ENCODE measurements at places on chromosomes 16 and 17.

- no peaks in the 10 kb centered on the region for H3K4me1 ChIP-seq
- no peak for DNase-seq
- H3K27me3 ChIP-seq = no peaks in the 10 kb centered on the region
- H3K4me3 ChIP-seq = no peak overlapping the region
Measured at GRCh38 chr16:77974883-77975282, 47.5 kb upstream of the CLEC3A start.

- DNase-seq = peak; percentile 99
- H3K27ac ChIP-seq = peak within 1 kb of the TSS; percentile 92
- peaks cover 25% of the 10 kb centered on the region for H3K4me1 ChIP-seq
- peak within 1 kb of the TSS; percentile 98 for H3K4me3 ChIP-seq
- no peaks in the 10 kb centered on the region for H3K27me3 ChIP-seq
Measured at GRCh38 chr16:4350787-4351659, at the start of gene PAM16. PAM16 (minus strand) TSS chr16:4351321; CDS start chr16:4351234, 87 bp downstream.

DNA sequence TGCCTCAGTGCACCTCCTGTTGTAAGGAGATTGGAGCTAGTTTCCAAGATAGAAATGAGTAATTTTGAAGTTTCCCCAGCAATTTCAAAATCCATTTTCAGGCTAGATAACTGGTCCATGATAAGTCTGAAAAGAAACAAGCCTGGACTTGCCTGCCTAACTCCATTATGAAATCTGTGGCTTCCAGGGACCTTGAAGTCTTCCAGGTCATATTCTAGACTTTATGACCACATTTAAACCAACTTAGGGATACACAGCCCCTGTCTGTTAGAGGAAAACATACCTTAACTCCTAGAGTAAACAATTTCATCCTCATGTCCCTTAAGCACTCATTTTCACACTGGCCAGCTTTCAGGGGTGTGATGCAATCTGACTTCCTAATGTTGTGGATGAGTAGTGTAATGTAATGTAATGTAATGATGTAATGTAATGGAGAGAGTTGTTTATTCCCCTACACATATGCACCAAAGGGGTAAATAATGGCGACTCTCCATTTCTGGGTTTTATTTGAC lies 96.7 kb upstream of the FAM20A start:
- peaks cover 5% of the 10 kb centered on the region for H3K4me1 ChIP-seq

DNA sequence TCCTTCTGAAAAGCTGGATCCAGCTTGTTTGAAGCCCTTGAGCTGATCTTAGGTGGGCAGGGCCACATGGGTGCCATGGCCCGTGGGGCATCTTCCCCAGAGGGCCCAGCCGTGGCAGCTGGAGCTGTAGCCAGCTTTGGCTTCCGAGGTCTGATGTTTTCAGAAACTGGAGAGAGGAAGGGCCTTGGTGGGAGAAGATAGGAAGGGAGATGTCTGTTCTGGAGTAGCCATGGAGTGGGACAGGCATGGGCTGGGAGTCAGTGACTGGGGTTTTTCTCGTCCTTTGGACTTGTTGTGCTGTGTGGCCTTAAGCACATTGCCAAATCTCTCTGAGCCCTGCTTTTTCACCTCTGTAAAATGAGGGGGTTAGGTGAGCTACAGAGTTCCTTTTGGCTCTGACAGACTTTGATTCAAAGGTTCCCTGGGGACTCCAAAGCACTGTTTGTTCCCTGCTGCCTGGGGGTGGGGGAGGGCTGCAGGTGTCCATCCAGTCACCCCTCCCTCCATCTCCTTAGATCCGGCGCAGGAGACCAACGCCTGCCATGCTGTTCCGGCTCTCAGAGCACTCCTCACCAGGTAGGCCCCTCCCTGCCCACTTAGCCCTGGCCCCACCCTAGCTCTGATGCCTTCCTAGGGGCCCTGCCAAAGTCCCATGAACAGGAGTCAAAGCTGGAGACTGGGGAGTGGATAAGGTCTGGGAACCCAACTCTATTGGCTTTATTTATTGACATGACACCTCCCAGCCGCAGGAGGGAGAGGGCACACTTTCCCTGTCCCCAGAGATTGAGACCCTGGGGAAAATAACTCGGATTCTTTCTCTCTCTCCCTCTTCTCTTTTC lies 2.1 kb downstream of the PPP1R1B start:
- H3K36me3 ChIP-seq = no peaks in the 10 kb centered on the region
- peaks cover 17% of the 10 kb centered on the region for H3K4me1 ChIP-seq
- H3K27me3 ChIP-seq = peaks cover 35% of the 10 kb centered on the region
- no peak overlapping the region for H3K27ac ChIP-seq
- no peak overlapping the region for H3K4me3 ChIP-seq
- no peak for DNase-seq

GRCh38 chr16:3187798-3188674 lies at the start of gene OR1F1:
OR1F1 (plus strand) TSS chr16:3188204.
- peak within 1 kb of the TSS; percentile 12 for H3K4me3 ChIP-seq
- no peak for DNase-seq
- peaks cover 12% of the 10 kb centered on the region for H3K27me3 ChIP-seq

- peaks cover 65% of the 10 kb centered on the region for H3K4me1 ChIP-seq
- no peaks in the 10 kb centered on the region for H3K36me3 ChIP-seq
- DNase-seq = no peak
- no peak overlapping the region for H3K27ac ChIP-seq
- no peak overlapping the region for H3K4me3 ChIP-seq
Measured at GRCh38 chr17:59848778-59849177, 44.0 kb downstream of the TUBD1 start.

DNA sequence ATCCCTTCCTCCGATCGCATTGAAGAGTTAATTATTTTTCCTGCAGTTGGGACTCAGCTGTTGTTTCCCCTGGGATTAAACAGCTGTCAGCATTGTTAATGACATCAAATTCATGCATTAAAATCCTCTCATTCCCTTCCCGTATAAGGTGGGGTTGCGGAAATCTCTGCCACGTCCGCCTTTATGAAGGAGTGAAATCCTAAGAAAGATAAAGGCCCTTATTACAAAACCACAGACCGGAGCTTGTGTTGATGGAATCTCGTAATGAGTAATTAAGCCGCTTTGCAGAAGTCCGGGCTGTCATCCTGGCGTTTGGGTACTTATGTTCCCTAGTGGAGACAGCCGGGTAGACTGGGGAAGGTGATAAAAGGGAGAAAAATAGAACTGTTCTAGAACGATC lies 627.6 kb downstream of the MAF start:
- no peaks in the 10 kb centered on the region for H3K4me1 ChIP-seq
- no peaks in the 10 kb centered on the region for H3K27me3 ChIP-seq
- no peak overlapping the region for H3K4me3 ChIP-seq
- H3K36me3 ChIP-seq = no peaks in the 10 kb centered on the region
- no peak overlapping the region for H3K27ac ChIP-seq

- no peak overlapping the region for H3K27ac ChIP-seq
Measured at GRCh38 chr17:68095205-68095811, 59.8 kb downstream of the KPNA2 start.

Data from esophagus muscularis mucosa (tissue), 4 donors.